ENCODE measurements at places on chromosomes 3 and 15.
A peak's percentile ranks its signal among the peaks of the same experiment; 100 is the strongest.

- no peak for DNase-seq
Observed at GRCh38 chr3:150184426-150185071, 213.9 kb upstream of the PFN2 start.

GRCh38 chr3:70064194-70064779 is 64.8 kb downstream of the SAMMSON start:
- DNase-seq = peak; percentile 28

DNA sequence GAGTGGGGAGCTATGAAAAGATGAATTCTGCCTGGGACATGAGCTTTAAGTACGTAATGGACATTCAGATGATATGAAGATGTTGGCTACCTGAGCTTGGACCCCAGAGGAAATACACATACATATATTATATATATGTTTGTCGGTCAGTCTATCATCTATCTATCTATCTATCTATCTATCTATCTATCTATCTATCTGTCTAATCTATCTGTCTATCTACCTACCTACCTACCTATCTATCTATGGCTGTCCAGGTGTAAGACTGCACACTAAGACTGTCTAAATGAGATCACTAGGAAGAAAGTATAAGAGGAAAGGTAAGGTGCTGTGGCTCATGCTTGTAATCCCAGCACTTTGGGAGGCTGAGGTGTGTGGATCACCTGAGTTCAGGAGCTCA is 18.2 kb upstream of the CELF6 start:
- DNase-seq = no peak

GRCh38 chr15:26109203-26109602 is 246.1 kb upstream of the ATP10A start:
- no peak for DNase-seq

DNA sequence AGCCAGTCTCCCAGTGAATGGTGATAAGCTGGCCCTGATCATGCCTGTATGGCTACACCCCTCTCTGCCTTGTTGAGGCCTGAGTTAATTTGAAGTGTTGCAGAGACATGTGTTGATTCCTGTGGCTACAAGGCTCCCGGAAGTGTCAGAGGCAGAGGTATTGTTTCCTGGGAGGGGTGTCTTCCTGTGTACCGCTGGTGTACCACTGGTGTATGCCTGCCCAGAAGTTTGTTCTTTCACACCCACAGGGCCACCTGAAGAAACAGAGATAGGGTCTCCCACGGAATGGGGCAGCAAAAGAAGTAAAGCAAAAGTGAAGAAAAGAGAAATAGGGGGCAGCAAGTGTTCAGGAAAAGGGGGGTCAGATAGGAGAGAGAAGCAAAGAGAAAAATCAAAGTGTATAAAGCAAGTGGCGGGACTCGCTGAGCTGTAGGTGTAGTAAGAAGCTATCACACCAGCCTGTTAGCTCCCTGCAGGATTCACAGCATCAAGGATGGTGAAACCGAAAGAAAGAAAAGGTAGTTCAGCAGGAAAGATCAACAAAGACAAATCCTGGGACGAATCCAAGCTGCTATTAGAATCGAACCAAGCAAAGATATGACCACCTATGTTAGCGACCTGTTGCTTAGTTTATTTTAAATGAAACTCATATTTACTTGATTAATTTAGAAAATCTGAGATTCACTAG is 36.6 kb upstream of the CD47 start:
- DNase-seq = no peak

DNA sequence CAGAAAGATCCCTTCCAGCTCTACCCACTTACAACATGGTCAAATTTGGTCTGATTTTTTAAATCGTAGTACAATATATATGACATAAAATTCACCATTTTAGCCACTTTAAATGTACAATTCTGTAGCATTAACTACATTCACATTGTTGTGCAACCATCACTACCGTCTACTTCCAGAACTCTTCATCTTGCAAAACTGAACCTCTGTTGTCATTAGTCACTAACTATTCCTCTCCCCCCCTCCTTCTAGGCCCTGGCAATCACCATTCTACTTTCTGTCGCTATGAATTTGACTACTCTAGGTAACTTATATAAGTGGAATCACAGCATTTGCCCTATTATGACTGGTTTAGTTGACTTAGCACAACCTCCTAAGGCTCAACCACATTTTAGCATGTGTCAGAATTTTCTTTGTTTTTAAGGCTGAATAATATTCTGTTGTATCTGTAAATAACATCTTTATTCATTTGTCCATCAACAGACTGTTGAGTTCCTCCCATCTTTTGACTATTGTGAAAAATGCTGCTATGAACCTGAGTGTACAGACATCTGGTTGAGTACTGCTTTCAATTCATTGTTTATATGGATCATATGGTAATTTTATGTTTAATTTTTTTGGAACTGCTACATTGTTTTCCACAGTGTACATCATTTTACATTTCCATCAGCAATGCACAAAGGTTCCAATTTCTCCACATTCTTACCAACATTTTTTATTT is 35.5 kb upstream of the CCR2 start:
- DNase-seq = no peak

DNA sequence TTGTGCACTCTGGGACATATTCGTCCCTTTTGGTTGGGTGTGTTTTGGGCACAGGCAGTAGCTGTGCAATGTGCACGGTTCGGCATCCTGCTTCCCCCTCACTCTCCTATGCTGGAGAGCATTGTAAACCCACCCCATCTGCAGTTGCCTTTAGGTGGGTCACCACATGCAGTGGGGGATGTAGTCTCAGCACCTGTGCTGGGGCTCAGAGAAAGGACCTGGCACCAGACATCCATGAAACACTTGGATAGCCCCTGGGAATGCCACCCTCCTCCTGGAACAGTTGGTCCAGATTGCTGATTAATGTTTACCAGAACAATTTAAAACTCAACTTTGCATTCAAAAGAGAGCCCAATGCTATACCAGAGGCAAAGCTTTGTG is 123.9 kb upstream of the MEF2A start:
- no peak for DNase-seq

- no peak for DNase-seq
Observed at GRCh38 chr3:8371085-8371551, 130.5 kb upstream of the LMCD1 start.

- DNase-seq = no peak
Observed at GRCh38 chr3:179464323-179465092, 13.2 kb upstream of the GNB4 start.

GRCh38 chr3:188796122-188796631 is 375.6 kb upstream of the TPRG1 start:
- DNase-seq = no peak

Measured in DMS 273 treated with DMSO at 0.1 percent for 48 hours (cell line).